Ovary (tissue), 10 donors: ENCODE measurements at places on chromosomes 5 and 9.

DNA sequence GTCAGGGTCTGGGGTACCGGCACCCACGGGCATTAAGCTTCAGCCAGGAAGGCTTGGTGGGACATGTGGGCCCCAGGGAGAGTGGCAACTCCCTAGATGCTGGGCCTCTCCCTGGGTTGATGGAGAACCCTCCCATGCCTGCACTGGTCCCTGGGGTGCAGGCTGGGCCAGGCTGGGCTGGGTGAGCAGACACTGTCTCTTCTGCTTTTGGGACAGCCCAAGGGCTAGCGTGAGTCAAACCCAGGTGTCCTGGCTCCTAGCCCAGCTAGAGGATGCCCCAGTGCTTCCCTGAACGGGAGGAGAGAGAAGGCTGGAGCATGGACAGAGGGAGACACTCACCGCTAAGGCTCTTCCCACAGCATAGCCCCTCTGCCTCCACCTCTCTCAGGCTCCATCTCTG lies 5.7 kb upstream of the AQP7 start:
- H3K4me3 ChIP-seq: no peak overlapping the region
- DNase-seq: no peak
- H3K36me3 ChIP-seq: no peaks in the 10 kb centered on the region
- H3K27me3 ChIP-seq: no peaks in the 10 kb centered on the region
- no peaks in the 10 kb centered on the region for H3K4me1 ChIP-seq

DNA sequence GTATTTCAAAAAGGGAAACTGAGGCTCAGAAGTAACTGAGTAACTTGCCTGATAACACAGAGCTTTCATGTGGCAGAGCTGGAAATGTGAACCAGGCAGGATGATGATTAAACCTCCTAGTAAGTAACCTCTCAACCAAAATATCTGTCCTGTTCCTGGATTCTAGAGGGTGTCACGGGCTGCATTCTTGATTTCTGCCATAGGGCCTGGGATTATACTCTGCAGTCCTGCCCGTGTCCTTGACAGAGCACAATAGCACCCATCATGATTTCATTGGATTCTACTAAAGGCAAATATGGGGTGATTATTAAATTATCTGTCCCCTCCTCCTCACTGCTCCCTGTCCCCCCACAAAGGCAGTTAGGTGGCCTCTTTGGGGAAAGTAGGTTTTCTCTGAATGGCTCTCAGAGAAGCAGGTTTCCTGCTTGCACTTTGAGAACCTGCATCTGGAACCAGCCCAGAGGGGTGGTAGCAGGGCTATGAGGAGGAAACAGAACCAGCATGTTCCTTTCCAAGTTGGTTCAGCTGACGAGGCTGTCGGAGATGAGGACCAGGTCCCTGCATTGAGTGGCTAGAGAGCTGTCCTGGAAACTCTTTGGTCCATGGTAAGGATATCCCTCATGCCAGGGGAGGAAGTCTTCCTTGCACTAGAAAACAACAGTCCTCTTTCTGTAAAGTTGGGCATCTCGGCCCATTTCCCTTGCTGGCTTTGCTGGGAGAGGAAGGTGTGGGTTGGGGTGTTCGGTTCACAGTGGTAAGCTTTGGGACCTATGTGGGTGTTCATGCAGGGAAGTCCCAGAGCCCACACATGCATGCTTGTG lies 36.6 kb downstream of the PPARGC1B start:
- H3K36me3 ChIP-seq: no peaks in the 10 kb centered on the region
- no peaks in the 10 kb centered on the region for H3K4me1 ChIP-seq
- no peak overlapping the region for H3K4me3 ChIP-seq
- no peak overlapping the region for H3K27ac ChIP-seq

- no peaks in the 10 kb centered on the region for H3K4me1 ChIP-seq
- no peaks in the 10 kb centered on the region for H3K36me3 ChIP-seq
- H3K27me3 ChIP-seq: no peaks in the 10 kb centered on the region
- no peak overlapping the region for H3K27ac ChIP-seq
- DNase-seq: no peak
- no peak overlapping the region for H3K4me3 ChIP-seq
Measured at GRCh38 chr9:32255026-32255425, 129.4 kb upstream of the ACO1 start.

- H3K27ac ChIP-seq: no peak overlapping the region
- peaks cover 1% of the 10 kb centered on the region for H3K4me1 ChIP-seq
- H3K4me3 ChIP-seq: no peak overlapping the region
- DNase-seq: no peak
Measured at GRCh38 chr9:8419596-8420275, 620.2 kb upstream of the DMAC1 start.
